ENCODE measurements at places on chromosomes 5 and 9.

GRCh38 chr5:7622498-7622897 is 226.6 kb downstream of the ADCY2 start:
- DNase-seq, result no peak

DNA sequence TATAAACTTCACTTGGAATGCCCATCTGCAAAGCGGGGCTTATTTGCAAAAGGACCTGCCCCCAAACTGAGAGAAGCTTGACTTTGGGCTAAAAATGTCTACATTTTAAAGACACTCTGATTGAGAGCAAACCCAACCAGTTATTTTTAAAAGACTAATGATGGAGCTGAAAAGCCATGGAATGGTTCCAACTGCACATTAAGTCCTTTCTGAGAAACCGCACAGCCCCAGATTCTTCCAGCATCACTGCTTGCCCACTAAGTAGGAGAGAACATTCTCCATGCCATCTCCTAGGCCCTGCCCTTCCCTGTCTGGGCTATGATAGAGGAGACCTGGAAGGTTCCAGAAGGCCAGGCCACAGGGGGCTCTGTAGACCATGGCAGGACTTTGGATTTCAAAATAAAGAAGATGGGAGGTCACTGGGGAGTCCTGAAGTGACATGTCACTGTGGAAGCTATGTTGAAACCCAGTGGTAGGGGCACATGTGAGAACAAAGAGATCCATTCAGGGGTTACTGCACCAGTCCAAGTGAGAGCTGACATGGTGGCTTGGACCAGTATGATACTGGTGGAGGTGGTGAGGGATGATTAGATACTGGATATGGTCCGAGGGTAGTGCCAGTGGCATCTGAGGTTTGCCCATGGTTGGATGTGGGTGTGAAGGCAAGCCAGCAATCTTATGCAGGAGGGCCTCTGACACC is 179.2 kb downstream of the DAB2IP start:
- DNase-seq, result no peak

DNA sequence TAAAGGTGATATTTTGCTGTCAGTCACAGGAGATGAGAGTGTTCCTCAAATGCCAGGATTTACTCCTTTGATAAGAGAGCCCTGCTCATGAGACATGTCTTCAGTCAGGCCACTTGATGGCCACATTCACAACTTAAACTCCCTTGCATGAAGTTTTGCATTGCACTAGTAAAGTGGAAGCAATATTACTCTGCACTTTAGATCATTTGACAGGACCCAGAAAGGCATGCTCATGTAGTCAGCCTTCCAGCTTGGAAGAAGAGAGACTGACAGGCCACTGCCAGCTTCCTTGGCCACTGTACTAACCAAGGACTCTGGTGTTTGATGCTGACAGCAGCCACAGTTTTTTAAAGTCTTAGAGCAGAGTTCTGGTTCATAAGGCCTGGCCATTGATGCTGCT is 42.6 kb downstream of the NPR3 start:
- DNase-seq, result no peak

GRCh38 chr5:1281038-1281882 is 13.6 kb downstream of the TERT start:
- no peak for DNase-seq

- no peak for DNase-seq
These were observed 30.3 kb downstream of the VCP start for GRCh38 chr9:35042081-35042604.

DNA sequence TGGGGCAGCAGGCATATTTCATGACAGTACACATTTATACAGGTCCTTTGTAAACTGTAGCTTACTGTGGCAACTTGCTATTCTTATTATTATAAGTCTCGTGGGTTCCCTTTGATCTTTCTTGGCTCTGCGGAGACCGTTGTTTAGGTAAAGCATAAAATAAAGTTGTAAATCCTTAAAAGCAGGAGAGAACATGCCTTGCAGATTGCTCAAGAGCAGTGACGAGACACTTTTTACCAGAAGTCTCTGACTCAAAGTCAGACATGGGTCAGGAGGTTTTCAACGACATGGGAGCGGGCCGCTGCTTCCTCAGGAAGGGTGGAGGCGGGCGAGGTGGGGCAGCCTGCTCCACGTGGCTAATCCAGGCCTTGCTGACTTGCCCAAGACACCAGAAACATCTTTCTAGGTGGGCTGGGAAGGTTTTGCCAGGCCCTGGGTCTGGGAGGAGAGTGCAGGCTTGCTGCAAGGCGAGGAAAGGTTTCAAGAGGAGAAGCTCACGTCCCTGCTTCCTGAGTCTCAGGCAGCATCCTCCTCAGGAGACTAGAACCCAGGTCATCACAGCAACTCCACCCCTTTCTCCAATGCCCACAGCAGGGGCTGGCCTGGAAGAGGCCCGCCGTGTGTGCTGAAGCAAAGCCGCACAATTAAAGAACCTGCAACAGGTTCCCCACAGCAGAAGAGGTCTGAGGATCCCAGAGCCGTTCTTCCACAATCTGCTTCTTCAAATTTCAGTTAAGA is 6.5 kb downstream of the TBC1D2 start:
- DNase-seq, result no peak

DNA sequence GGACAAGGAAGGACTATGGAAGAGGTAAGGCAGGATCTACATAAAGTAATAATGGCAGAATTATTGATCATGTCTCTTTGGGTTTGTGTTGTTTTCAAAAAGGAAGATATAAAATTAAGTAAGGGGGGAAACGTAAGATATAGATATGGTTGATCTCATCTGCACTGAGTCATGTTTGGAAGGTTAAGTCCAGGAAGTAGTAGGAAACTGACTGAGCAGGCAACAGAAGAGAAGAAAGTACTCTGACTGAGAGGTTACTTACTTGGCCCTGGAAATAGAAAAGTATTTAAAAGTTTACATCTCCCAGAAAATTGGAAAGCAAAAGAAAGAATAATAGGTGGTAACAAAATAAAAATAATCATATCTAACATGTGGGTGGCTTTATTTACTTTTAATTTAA is 405.3 kb upstream of the RGMB start:
- no peak for DNase-seq

GRCh38 chr5:143433670-143434069 is 30.2 kb upstream of the NR3C1 start:
- DNase-seq, result no peak

GRCh38 chr9:19934301-19934871 is 145.5 kb upstream of the SLC24A2 start:
- no peak for DNase-seq

GRCh38 chr5:37875051-37875787 is 35.4 kb upstream of the GDNF start:
- no peak for DNase-seq

- DNase-seq, result no peak
These were observed 66.9 kb downstream of the DCP2 start for GRCh38 chr5:113043491-113043931.

GRCh38 chr5:1108023-1108864 is 3.6 kb downstream of the SLC12A7 start:
- no peak for DNase-seq

DNA sequence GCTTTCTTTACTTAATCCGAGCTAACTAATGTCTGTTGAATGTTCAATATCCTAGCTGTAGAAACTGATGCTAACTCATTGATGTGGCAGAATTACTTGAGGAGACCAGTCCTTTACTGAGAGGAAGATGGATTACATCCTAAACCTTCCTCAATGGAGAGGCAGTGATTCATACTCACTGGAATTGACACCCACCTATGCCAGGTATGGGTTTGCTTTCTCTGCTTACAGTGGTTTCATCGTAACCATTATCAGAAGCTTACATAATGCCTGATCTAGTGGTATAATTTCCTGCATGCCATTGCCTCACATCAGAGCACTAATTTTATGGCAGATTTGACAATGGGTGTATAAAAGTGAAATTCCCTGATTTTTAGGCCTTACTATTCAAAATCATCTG is 384.7 kb downstream of the ANXA1 start:
- DNase-seq, result no peak

GRCh38 chr5:117486261-117486660 is 911.6 kb upstream of the SEMA6A start:
- DNase-seq, result no peak

- no peak for DNase-seq
These were observed 82.3 kb downstream of the MACIR start for GRCh38 chr5:103340717-103341388.

GRCh38 chr5:270340-270739 is 1.1 kb upstream of the PDCD6 start:
- DNase-seq, result no peak

GRCh38 chr9:130204341-130204740 is 32.1 kb downstream of the NCS1 start:
- DNase-seq, result no peak

DNA sequence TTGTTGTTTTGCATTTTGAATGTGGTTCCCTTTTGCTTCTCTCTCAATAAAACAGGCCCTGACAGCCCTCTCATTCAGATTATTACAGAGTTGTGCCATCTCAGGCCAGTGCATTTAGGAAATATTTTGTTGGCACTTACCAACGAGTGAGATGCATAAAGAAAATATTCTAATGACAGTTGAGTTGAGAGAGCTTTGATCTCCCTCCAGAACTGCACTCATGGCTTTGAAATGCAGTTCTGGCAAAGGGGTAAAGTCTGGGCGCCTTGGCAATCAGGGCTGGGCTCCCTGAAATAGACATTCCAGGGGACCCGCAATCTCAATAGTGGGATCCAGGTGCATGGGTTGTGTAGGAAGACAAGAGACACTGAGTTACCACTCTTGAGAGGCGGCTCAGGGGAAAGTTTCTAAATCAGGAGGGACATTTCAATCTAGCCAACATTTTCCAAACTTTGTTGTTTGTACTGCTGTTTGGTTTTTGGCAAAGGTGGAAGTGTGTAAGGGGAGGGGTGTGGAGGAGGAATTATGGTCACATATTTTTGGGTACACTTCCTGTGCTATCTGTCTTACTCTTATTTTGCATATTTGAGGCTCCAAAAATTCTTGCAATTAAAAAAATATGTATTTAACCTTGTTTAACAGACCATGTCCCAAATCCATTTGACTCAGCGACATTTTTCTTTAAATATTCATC is 48.8 kb downstream of the PAPPA start:
- DNase-seq, result no peak

DNA sequence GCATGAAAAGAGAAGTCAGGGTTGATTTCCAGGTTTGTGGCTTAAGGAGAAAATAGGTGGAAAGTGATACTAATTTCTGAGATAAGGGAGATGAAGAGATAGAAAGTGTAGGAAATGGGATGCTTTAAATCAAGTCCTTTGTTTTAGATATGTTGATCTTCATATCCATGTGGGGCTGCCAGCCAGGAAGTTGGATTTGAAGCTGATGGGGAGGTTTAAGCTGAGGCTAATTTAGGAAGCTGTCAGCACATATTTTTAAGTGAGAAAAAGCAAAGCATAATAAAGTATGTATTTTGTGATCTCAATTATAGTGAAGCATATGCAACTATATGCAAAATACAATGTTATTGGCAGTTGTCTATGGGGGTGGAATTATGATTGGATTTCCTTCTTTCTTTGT is 428.4 kb downstream of the CSNK1G3 start:
- no peak for DNase-seq

GRCh38 chr9:113645978-113646253 is 182.4 kb downstream of the RGS3 start:
- no peak for DNase-seq
